H4 (cell line): ENCODE measurements at places on chromosomes 1 and 21. TPM values are rescaled to one million over a fixed set of nuclear protein-coding genes. Genes with fewer than 3 reads are reported as not detected.

DNA sequence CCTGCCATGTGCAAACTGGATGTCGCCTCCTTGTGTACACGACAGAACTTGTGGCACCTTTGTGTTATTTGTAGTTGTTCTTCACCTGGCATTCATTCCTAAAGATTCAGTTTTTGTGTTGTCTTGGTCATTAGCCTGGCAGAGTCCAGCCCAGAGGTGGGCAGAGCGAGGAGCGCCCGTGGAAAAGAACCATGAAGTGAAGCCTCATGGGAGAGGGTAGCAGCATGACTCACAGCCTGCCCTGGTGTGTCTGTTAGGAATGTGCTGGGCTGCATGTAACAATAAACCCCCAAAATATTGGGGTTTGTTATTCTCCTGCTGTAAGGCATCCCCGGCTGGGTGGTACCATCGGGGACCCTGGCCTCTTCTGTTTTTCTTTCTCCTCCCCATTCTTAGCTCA lies 124.9 kb upstream of the TMEM51 start:
- no peak for DNase-seq

The TCHHL1 gene
- total RNA-seq: not detected in 2 replicates

The SEMA4A gene
- total RNA-seq: 0.15 TPM in 1 of 2 replicates, not detected in the other

The TMPRSS3 gene
- total RNA-seq: 3.2 and 6.9 TPM in 2 replicates

GRCh38 chr1:175408986-175409385 lies 216.4 kb upstream of the KIAA0040 start:
- no peak for DNase-seq

DNA sequence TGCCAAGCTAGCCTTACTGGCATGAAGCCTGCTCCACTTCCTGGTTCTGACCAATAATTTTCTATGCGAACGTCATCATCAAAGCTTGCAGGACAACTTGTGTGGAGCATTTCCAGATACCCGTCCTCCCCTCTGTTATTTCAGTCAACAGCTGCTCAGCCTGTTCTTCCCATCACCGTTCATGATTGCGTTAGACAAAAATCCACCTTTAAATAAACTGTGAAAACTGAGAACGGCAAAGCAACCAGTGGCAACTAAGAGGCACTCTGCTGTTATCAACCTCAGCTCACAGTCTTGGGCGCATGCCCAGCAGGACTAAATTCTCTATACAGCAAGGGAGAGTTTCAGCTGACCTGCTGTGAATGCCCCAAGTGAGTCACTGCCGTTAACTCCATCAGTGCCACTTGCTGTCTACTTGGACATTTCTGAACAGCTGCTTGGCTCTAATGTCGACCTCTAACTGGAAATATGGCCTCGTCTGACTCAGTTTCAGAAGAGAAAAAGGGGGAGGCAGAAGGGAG lies 207.4 kb upstream of the RUNX1 start:
- DNase-seq: peak; percentile 100

GRCh38 chr21:36450511-36450910 lies 29.4 kb downstream of the CLDN14 start:
- DNase-seq: no peak

DNA sequence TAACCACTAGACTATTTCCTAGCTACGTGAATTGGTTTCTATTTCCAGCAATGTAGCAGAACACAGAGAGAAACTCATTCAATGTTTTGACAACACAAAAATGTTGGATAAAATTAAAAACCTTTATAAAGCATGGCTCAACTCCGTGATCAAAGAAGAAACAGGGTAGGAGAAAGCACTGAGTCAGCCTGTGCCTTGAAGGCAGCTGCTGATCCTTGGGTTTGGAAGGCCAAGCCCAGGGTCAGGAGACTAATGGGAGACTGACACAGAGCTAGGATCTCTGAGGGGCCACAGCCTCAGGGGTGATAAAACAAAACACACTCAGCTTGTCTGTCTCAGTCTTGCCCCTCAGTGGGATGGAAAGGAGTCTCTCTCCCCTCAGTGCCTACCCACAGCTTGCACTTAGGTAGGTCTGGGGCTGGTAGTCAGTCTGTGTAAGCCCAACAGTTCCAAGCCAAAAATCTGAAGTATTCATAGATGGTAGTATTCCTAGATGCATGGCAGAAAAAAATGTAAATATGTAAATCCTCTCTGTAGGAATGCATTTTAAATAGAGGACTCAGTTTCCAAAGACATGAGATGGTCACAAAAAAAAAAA lies 53.3 kb downstream of the B3GALNT2 start:
- no peak for DNase-seq

DNA sequence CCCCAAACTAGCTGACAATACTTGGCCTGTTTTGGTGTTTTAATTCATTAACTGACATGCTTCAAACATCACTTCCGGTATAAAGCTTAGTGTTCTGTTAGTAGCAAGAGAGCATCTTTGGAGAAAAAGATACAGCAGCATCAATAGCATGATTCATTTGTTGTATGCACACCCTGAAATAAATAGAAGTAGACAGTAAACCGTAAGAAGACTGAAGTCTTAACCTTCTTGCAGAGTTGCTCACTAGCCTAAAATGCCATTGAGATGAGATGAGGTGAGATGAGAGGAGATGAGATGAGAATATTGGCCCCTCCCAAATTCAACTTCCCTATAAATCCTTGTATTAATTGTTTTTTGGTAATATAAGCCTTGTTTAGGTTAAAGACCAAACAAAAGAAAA lies 108.8 kb downstream of the TNFSF18 start:
- no peak for DNase-seq

DNA sequence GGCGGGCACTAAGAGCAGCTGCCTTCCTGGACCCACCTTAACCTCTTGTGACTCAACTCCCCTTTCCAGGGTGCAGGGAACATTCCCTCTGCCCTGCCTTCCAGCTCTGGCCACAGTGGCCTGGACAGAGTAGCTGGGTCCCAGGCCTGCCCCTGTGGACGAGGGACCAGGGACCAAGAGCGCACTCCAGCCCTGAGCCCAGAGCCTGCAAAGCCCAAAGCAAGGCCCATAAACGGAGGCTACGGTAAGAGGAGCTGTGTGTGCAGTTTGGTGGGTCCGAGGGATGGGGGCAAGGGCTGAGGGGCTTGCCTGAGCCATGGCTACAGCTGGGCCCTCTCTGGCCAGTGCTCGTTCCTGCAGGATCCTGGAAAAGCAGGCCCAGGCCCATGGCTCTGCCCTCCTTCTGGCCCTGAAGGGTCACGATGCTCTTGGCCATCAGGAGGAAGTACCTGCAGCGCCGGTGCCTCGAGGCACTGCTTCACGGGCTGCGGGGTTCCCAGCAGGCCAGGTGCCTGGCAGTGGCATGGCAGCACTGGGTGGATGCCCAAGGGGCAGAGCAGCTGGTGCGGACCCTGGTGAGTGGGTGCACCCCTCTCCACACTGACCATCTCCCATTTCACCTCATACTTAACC lies 17.8 kb downstream of the MTHFR start:
- DNase-seq: no peak

DNA sequence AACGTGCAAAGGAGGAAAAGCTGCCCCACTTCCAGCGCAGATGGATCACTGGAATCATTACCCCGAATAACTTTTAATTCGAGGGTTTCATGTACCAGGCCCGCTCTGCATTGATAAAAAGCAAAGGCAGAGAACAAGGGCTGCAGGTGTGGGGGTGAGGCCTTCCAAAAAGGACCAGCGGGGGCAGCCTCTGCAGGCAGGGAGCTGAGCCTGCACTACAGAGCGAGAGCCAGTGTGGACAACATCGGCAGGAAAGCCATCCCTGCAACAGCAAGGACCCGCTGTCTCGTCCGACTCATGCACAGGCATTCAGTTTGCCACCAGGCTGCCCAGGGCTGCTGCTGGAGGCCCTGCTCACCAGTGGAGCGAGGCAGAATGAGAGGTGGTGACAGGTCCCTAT lies 27.1 kb upstream of the AJAP1 start:
- DNase-seq: no peak

The AXDND1 gene
- 3.0 TPM in 1 of 2 replicates, not detected in the other for total RNA-seq

DNA sequence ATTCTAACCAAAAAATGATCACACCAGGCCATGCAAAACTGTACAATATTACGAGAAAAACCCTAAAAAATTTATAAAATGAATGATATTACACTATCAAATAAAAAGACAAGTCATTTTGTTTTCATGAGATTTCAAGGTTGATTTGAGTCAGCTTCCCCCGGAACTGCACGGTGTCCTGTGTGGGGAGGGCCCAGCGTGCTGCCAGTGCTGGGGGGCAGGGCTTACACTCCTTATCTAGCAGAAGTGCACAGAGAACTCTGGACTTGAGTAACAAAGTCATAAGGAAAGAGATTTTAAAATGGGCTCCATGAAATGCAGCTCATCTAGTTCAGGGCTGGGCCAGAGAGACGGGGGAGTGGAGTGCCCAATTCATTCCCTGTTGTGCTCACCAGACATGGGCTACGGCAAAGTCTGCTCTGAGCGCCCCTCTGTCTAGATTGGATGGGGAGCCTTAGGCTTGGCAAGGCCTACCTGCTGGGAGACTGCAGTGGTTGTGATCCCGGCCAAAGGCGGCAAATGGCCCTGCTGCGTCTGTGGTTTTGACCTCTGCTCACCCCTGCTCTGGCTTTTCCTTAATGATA lies 50.1 kb downstream of the COQ8A start:
- no peak for DNase-seq

The OBSCN gene
- total RNA-seq: 1.1 and 2.4 TPM in 2 replicates

DNA sequence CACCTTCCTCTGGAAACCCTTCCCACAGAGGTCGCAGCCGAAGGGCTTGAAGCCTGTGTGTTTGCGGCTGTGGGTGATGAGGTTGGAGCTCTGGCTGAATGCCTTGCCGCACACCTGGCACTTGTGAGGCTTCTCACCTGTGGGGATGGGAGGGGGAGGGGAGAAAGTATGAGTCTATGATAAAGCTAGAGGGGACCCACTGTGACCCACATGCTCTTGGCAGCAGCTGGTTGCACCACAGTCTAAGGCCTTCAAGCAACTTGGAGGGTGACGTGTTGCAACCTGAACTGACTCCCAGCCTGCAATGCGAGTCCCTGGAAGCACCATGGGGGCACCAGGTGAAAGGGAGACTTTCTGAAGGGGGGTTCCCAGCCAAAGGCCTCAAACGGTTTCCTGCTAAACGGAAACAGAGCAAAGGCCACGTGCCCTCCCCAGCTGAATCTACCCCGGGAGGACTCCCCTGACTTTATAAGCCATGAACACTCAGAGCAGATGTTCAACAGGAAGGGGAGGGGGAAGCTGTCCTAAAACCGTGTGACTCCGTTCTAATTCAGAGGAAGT lies 10.6 kb downstream of the GFI1 start:
- no peak for DNase-seq

GRCh38 chr1:62732331-62732730 lies 44.1 kb upstream of the DOCK7 start:
- no peak for DNase-seq

DNA sequence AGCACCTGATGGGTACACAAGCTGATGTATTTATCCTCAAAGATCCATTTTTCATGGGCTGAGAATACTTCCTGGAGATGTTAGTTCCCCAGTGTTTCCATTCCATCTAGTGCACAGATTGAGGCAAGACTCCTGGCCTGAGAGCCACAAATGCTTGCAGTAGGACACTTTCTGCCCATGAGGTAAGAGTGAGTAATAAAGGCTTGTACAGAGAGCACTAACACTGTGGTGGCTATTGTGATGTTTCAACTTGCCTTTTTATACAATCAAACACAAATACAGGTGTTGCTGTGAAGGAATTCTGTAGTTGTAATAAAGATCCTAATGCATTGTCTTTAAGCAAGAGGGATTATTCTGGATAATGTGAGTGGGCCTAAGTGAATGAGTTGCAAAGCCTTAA lies 186.1 kb upstream of the ADAMTS5 start:
- no peak for DNase-seq

DNA sequence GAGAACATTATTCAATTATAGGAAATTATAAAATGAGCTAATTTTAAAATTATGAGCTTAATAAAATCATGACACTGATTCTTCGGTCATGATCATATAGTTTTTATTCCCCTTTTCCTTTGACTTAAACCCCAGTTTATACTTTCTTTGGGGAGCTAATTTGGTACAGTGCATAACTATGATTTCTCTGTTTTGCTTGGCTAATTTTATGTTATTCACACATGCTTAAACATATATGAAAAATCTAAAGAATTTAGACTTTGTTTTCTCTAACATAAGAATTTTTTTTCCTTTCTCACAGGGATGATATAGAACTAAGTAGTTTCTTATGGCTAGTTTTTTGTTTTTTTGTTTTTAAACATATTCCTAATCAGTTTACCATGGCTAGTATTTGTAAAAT lies 52.5 kb downstream of the STXBP3 start:
- no peak for DNase-seq

DNA sequence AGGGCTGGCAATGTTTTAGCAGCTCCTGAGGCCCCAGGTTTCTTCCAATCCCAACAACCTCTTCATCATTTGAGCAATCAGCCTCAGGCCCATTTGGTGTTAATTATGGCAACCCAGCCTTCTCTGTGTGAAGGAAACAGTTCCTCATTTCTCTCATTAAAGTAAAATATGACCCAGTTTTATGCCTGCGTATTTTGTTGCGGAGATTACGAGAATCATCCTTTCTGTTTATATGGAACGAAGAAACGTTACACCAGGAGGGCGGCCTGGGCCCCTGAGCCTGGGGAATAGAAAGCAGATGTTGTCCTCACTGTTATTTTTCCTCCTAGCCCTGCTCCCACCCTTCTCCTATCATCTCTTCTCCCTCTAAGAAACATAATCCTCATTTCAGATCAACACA lies 332.2 kb upstream of the USP24 start:
- no peak for DNase-seq

The APCS gene
- not detected in 2 replicates for total RNA-seq

The BLACAT1 gene
- 0.66 and 0.89 TPM in 2 replicates for total RNA-seq

DNA sequence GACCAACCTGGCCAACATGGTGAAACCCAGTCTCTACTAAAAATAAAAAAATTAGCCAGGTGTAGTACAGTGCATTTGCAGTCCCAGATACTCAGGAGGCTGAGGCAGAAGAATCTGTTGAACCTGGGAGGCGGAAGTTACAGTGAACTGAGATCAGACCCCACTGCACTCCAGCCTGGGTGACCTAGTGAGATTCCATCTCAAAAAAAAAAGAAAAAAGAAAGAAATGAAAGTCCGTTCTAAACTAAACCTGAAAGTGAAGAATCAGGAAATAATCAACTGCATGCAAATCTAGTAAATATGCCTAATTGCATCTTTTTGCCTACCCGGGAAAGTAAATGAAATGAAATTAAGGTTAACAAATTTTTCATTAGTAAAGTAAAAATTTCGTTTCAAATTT lies 99.6 kb downstream of the ZZZ3 start:
- DNase-seq: no peak

- peak; percentile 81 for DNase-seq
These were observed 14.1 kb downstream of the DPYD start for GRCh38 chr1:97906567-97907241.

DNA sequence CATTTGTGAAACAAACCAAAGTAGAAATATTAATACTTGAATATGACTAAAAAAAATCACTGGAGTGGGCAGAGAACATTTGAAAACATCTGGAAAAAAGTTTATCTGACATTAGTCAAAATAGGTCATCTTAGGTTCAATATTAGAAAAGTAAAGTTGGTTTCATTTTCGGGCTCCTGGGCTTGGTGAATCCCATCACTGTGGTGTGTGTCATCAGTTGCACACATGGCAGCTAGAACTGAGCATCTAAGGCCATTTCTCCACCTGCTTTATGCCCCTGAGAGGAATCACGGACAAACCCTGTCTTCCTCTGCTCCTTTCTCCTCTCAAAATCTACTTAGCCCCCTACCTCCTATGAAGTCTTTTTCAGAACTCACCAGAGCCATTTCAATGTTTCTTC lies 5.4 kb downstream of the HSD11B1 start:
- no peak for DNase-seq

The BTBD8 gene
- 0.60 and 1.3 TPM in 2 replicates for total RNA-seq

- DNase-seq: no peak
These were observed 859 bp downstream of the IFFO2 start for GRCh38 chr1:18955441-18956192.

The FCMR gene
- total RNA-seq: 0.12 and 1.3 TPM in 2 replicates

The RIMS3 gene
- 5.9 and 7.5 TPM in 2 replicates for total RNA-seq

The SELP gene
- 0.37 and 1.7 TPM in 2 replicates for total RNA-seq

- no peak for DNase-seq
These were observed 468.8 kb downstream of the USP25 start for GRCh38 chr21:16198546-16198945.

The THEM5 gene
- total RNA-seq: not detected in 2 replicates
